Stimulated activated CD4-positive, alpha-beta T cell treated with anti-CD3 and anti-CD28 coated beads, Interleukin-1b, Interleukin-23, amount 100 ng/mL, for 1 hour (primary cell): ENCODE measurements at places on chromosomes 5 and 9.

- no peak for DNase-seq
Observed at GRCh38 chr5:138354387-138354786, 1.9 kb downstream of the KDM3B start.

- no peak for DNase-seq
Observed at GRCh38 chr9:120944434-120944843, 17.8 kb upstream of the TRAF1 start.

DNA sequence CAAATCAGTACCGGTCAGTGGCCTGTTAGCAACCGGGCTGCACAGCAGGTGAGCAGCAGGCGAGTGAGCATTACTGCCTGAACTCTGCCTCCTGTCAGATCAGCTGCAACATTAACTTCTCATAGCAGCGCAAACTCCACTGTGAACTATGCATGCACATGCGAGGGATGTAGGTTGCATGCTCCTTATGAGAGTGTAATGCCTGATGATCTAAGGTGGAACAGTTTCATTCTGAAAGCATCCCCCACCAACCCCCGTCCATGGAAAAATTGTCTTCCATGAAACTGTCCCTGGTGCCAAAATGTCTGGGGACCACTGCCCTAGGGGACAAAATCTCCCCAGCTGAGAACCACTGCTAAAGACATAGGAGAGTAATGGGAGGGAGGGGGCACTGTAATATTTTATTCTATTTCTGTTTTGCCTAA, 51.1 kb downstream of the P4HA2 start:
- DNase-seq: no peak

GRCh38 chr5:33309068-33309467, 131.7 kb upstream of the TARS1 start:
- DNase-seq: no peak

DNA sequence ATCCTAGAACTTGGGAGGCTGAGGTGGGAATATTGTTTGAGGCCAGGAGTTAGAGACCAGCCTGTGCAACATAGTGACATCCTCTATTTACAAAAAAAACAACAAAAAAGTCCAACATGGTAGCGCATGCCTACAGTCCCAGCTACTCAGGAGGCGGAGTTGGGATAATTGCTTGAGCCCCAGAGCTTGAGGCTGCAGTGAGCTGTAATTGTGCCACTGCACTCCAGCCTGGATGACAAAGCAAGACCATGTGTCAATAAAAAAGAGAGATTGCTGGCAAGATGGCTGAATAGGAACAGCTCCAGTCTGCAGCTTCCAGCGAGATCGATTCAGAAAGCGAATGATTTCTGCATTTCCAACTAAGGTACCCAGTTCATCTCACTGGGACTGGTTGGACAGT, 54.8 kb upstream of the FBXL17 start:
- no peak for DNase-seq

GRCh38 chr5:140011297-140011802, 31.7 kb downstream of the NRG2 start:
- DNase-seq: no peak

DNA sequence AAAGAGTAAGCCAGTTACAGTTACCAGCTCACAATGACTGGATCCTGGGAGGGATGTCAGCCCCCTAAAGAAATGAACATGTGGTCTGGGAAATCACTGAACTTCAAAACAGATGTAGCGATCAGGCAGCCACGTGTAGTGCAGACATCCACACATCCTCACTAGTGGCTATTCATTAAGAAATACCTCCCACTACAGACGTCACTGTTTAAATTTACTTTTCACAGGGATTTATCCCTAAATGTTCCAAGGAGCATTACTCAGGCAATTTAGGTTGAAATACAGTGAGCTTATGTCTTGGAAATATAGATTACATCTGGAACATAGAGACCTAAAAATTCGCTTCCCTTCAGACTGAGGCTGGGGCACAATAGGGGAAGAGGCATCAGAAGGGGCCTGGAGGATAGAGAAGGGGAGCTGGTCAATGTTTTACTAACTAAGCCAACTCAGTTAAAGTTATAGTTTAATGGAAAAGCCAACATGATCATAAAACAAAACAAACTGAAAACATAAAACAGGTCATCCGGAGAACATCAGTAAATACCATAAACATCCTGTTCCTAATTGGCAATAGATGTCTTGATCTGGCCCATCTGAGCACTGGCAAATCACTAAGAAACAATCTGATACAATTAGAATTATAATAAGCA, 92.3 kb downstream of the FANCC start:
- DNase-seq: no peak

DNA sequence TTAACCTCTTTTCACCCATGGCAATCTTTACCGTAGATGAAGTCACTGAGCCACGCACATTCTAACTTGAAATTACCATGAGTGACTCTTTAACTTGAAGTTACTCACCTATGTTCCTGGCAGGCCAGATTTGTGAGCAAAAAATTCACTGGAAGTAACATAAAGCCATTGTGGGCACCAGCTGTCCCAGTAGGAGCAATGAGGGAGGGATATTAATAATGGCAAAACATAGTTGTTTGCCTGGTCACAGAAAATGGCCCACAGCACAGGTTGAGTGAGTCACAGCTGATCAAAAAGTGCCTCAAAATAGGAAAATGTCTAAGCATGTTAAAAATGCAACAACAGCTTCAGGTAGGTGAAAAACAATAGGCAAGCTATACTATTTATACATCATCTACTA, 146.6 kb downstream of the EFNA5 start:
- DNase-seq: no peak

DNA sequence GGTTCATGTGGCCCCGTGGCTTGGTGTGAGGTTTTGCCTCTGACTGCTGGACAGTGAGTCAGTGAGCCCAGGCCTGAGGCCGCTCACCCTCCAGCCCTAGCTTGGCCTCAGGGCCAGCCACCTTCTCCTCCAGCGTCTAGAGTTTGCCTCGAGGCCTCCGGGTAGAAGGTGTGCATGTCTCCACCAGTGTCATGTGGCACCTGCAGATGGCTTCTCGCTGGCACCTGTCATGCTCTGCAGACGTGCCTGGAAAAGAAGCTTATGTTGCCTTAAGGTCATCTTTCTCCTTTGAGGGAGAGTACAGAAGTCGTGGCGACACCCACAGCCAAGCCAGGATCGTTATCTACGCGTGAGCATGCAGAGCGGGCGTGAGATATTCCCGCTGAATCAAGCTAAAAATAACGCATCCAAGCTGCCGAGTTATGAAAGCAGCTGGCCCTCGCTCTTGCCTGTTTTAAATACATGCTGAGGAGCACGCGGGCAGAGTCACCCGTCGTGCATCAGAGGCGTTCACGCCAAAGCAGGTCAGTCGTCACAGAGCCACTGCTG, 79.7 kb upstream of the FCN2 start:
- DNase-seq: no peak

GRCh38 chr9:116387934-116388698, 234.5 kb downstream of the PAPPA start:
- no peak for DNase-seq

GRCh38 chr5:73786043-73786831, 160.2 kb downstream of the ARHGEF28 start:
- no peak for DNase-seq

DNA sequence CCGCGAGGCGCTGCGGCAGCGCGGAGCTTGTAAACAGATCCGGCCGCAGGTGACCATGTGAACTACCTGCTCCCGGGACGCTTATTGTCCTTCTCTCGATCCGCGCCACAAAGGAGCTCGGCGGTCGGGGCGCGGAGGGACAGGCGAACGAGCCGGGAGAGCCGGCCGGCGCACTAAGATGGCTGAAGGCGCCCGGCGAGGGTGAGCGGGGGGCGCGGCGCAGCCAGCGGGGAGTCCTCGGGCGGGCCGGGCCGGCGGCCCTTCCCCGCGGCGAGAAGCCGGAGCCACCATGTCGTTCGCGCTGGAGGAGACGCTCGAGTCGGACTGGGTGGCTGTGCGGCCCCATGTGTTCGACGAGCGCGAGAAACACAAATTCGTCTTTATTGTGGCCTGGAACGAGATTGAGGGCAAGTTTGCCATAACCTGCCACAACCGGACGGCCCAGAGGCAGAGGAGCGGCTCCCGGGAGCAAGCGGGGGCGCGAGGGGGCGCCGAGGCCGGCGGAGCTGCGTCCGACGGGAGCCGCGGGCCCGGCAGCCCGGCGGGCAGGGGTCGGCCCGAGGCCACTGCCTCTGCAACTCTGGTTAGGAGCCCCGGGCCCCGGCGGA, 535 bp downstream of the JMY start:
- no peak for DNase-seq

DNA sequence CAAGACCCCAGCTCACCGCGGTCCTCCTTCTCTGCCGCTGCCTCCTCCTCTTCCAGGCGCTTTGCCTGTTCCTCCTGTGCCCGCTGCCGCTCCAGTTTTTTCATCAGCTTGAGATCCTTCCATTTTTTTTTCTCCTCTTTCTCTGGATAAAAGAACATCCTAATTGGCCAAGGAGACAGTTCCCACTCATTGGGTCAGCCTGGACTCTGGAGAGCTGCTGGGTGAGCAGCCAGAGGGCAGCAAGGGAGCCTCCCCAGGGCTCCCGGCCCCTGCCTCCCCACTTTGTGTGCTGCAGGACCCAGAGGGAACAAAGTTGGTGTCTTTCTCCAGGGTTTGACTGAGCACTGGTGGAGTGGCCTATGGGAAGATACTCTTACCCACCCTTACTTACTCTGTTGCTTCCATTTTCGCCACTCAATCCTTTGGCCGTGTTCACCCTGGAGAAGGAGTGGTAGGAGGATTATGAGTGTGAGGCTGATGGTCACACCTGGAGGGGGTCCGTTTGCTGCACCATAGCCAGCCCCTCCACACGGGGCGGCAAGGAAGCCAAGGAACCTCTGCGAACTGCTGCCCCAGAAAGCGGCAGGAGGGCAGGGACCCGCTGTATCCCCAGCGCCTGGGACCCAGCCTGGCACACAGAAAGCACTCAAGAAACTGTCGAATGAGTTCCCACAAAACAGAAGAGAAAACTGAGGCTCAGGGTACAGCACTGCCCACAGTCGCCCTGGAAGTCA, 708 bp downstream of the SPOUT1 start:
- DNase-seq: no peak

DNA sequence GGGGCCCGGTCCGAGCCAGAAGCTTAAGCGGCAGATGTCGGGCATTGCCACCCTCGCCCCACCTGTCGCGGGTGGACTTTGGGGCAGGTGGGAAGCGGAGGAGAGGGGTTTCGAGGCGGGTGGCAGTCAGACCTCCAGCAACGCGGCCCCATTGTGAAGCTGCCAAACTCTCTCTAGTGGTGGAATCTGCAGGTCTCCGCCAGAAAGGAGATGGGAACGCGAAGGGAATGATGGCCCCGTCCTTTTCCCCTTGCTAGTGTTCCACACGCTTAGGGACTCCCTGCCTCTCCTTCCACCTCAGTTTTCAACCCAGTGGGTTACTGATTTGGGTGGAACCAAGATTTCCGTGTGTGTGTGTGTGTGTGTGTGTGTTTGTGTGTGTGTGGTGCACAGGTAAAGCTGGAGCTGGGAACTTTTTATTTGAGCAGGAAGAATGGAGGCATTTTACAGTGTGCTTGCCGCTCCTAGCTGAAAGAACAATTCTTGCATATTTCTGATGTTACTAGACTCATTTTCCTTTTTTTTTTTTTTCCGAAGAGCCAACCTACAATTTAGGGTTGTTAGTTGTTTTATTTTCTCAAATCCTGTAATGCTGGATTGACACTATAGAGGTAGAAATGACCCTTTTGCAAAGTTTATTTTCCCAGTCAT, 1.3 kb downstream of the MACIR start:
- no peak for DNase-seq
